ENCODE measurements at places on chromosomes 1 and 21. TPM values are rescaled to one million over a fixed set of nuclear protein-coding genes. Genes with fewer than 3 reads are reported as not detected.

The FHAD1 gene
- total RNA-seq = 0.66 TPM

The TEX38 gene
- total RNA-seq = not detected

The JTB gene
- 134 TPM for total RNA-seq

The CCDC27 gene
- total RNA-seq = not detected

The CYP2J2 gene
- 1.1 TPM for total RNA-seq

The LCE6A gene
- total RNA-seq = not detected

The PPFIA4 gene
- total RNA-seq = 2.1 TPM

The COA7 gene
- 4.0 TPM for total RNA-seq

The ZNF670 gene
- total RNA-seq = 4.7 TPM

The GRHL3 gene
- 0.90 TPM for total RNA-seq

The S100A13 gene
- 32.0 TPM for total RNA-seq

The E2F2 gene
- 28.8 TPM for total RNA-seq

The KCNJ9 gene
- total RNA-seq = 0.05 TPM

The ADAMTS4 gene
- 0.61 TPM for total RNA-seq

The GPATCH3 gene
- 10.4 TPM for total RNA-seq

The OR14K1 gene
- total RNA-seq = not detected

The KAZN gene
- 1.3 TPM for total RNA-seq

The TTF2 gene
- 26.3 TPM for total RNA-seq

The CACNA1S gene
- 0.09 TPM for total RNA-seq

The RGSL1 gene
- total RNA-seq = not detected

The VHLL gene
- total RNA-seq = not detected

The CR1 gene
- 1.5 TPM for total RNA-seq

The NAV1 gene
- total RNA-seq = 4.0 TPM

The FAM72D gene
- 4.3 TPM for total RNA-seq

The NPHS2 gene
- total RNA-seq = 0.05 TPM

The ANGPTL3 gene
- total RNA-seq = not detected

The CHIT1 gene
- total RNA-seq = 6.2 TPM

The TNFAIP8L2 gene
- 30.0 TPM for total RNA-seq

The SPATA21 gene
- not detected for total RNA-seq

The OLIG2 gene
- 0.05 TPM for total RNA-seq

The OR2L8 gene
- total RNA-seq = not detected

The PRRX1 gene
- total RNA-seq = 17.1 TPM

The DISP1 gene
- total RNA-seq = 2.0 TPM

The NR5A2 gene
- total RNA-seq = 0.76 TPM

The C4BPA gene
- total RNA-seq = 0.09 TPM

The CALML6 gene
- total RNA-seq = 0.47 TPM

The CHIA gene
- total RNA-seq = 0.05 TPM

The CCDC181 gene
- total RNA-seq = 0.47 TPM

Measured in thymus (tissue), 14 donors.